Hematopoietic multipotent progenitor cell treated with erythropoietin and hydrocortisone succinate and interleukin-3 and kit ligand, for 8 days (in vitro differentiated cells): ENCODE measurements at places on chromosomes 5 and 9.

- DNase-seq = no peak
Observed at GRCh38 chr5:98656125-98656795, 117.2 kb upstream of the RGMB start.

GRCh38 chr5:125463466-125464092 is 717.1 kb upstream of the ZNF608 start:
- no peak for DNase-seq

DNA sequence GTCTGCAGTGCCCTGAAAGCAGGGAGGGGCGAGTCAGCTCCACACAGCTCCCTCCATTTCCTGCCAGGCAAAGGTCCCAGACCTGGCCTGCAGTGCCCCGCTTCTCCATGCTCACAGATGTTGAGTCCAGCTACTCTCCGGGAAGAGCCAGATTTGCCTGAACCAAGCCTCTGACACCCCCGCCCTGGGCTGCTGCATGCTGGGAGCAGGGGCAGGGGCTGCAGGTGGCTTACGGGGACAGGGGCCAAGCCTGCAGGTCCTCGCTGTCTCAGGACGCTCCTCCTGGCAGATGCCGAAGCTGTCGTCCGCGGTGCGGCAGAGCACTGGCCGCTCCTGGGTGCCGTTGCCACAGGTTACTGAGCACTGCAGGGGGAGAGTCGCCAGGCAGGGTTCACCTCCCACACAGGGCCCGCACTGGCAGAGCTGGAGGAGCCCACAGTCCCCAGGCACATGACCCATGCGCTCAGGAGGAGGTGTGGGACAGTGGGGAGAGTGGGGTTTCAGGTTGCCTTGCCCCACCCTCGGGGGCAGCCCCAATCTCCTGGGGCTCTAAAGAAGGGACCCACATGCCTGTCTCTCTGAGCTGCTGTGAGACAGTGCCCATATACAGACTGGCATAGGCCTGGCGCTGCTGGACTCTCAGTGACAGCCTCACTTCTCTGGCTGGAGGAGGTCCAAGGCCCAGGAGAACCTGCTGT is 62.4 kb downstream of the ZNF354C start:
- DNase-seq = no peak

- no peak for DNase-seq
Observed at GRCh38 chr5:56954262-56954661, 2.3 kb upstream of the MIER3 start.

DNA sequence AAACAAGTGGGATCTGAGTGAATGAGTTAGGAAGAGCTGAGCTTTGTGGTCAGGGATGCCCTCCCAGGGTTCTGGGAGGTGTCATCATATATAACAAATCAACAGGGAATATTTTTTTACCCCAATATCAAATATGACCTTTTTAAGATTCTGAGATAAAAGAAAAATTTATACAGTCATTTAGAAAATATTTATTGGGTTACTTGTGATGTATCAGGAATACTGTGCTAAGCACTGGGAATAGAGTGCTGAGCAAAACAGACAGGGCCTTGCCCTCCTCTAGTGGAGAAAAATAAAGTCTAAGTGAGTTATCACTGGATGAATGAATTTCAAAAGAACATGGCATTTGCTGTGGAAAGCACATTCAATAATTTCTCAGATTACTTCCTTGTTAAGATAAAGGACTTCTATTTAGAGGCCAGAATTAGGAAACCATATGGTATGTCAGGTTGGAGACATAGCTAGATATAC is 102.9 kb downstream of the BOD1 start:
- DNase-seq = no peak

DNA sequence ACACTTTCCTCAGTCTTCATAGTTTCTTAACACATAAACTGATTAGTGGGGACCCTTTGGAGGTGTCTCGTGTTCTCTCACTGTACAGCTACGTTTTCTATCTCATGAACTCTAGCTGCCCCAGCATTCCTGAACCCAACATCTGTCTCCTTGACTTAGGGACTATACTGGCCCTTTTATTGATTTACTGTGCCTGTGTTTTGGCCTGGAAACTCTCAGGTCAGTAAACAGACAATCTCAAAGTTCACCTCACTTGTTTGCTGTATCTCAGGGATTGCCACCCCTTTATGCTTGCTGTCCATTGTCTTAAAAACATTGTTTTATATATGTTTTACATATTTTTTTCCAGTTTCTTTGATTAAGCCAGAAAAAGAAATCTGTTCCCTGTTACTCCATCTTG is 222.8 kb downstream of the FAM170A start:
- no peak for DNase-seq

DNA sequence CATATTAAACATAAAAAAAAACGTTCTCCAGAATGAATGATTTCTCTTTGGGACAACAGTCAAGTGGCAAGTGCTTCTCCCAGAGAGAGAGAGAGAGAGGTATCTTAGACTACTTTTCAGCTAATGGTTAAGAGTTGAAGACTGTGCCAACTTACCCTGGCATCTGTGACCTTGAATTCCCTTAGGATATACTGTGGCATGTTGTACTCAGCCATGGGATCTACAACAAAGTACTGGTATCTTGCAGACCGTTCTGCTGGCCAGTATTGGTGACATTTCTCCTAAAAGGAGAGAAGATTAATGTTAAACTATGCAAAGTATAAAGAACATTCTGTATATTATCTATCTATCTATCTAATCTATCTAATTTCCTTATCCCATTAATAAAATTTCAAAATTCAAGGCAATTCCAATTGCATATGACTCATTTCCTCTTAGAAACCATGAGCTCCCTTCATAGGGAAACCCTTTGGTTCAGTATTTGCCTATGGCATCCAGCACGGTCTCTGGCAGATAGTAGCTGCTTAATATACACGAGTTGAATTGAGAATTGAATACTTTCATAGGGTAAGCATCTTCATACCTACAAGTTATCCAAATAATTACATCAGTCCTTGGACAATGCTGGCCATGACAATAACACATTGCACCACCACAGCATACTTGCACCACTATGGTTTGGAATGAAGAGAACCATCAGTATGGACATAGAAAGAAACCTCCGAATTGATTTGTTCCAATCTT is 539.4 kb upstream of the DMAC1 start:
- no peak for DNase-seq

DNA sequence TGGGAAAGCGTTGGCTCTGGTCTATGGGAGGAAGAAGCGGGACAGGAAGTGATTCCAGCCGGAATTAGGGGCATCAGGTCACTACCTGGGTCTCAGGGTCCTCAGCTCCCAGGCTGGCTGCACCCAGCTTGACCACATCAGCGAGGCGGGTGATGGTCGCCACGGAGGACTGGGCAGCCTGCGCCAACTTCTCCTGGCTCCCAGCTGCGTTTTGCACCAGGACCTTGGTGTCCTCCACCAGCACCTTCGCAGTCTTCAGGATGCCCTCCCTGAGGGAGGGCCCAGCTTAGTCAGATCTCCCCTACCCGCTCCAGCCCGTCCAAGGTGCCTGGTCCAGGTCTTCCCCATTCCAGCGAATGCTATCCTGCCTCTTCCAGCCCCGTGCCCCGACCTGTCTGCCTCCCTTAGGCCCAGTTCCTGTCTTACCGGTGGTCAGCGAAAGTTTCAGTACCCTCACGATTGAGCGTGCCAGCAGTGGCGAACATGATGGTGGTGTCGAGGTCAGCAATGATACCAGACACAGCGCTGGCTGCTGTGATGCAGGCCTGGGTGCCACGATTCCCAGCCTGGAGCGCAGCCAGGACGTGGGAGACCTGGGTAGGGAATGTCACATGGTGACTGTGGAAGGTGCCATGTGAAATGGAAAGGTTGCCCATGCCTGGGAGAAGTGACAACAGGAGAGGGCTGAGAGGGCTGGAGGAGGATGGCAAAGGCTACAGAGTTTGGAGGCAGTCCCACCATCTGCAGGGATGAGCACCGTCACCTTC is 14.4 kb upstream of the TPM2 start:
- DNase-seq = no peak

DNA sequence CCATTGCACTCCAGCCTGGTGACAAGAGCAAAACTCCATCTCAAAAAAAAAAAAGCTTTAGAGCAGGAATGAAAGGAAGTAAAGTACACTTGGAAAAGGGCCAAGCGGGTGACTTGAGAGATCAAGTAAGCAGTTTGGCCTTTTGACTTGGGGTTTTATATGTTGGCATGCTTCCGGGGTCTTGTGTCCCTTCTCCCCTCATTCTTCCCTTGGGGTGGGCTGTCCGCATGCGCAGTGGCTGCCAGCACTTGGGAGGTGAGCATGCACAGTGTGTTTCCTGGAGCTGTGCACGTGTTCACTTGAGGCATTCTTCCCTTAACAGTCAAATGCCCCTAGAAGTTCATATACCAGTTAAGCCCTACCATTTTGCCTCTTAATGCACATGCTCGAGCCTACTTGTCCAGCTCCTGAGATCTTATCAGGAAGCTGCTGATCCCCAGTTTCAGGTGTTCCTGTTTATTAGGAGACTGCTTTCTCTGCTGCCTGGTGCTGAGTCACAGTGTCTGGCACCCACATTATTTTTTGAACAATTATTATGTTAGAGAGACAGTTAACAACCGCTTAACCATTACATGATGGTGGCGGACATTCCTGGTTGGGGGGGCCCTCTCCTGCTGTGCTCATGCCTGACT is 32.6 kb upstream of the PRRC2B start:
- DNase-seq = peak; percentile 62

DNA sequence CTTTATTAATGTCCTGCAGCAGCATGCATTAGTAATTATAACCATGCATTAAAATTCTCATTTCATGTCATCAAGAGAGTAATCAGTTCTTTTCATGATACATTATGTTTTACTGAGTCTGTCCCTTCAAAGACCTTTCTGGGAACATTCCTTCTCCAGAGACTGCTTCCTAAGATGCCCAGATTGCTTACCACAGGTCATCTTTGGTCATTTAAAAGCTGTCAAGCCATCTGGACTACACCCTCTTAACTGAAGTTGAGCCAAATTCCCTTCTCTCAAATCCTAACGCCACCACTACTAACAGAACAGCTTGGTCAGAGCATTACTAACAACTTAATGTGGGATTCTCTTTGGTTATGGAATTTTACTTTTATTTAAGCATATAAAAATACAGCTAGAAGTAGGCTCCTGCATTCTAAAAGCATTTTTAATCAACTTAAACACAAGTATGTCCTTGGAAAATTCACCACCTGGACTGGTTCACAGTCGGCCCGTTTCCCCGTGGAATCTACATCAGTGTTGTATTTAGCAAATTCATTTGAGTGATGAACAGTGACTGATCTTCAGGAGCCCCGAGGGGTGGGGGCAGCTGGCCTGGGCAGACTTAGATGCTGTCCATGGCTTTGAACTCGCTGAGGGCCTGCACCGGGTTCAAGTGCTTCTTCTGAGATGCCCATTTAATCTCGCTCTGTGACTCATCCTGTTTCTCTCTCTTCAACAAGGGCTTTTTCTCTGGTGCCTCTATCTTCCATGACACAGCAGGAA is 92.8 kb upstream of the CCDC112 start:
- no peak for DNase-seq
